ENCODE measurements at places on chromosomes 2 and 18.

GRCh38 chr2:69022548-69022947 lies 9.6 kb downstream of the ANTXR1 start:
- no peak for DNase-seq

DNA sequence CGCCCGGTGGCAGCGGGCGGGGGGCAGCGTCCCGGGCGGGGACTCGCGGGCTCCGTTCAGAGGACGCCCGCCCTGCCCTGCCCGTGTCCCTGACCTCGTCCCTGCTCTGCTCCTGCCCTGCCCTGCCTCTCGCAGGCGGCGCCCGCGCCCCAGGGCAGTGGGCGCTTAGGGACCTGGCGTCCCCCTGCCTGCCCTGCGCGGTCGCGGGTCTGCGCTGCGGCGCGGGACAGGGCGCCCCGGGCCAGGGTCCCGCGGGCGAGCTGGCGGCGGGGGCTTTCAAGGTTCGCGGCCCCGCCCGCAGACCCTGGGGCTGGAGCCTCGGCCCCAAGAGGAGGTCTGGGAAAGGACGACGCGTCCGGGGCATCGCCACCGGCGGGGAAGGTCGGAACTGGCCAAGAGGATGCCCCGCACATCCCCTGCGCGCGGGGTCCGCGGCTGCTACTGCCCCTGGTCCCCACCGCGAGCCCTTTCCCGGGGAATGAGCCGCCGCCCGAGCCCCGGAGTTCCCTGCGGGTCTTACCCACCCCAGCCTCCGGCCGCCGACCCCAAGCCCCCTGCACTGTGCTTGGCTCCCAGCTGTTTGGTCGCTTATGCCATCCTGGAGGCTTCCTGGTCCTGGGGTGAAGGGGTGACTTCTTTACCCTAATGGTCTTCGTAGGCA lies 679 bp downstream of the RNF144A start:
- no peak for DNase-seq

DNA sequence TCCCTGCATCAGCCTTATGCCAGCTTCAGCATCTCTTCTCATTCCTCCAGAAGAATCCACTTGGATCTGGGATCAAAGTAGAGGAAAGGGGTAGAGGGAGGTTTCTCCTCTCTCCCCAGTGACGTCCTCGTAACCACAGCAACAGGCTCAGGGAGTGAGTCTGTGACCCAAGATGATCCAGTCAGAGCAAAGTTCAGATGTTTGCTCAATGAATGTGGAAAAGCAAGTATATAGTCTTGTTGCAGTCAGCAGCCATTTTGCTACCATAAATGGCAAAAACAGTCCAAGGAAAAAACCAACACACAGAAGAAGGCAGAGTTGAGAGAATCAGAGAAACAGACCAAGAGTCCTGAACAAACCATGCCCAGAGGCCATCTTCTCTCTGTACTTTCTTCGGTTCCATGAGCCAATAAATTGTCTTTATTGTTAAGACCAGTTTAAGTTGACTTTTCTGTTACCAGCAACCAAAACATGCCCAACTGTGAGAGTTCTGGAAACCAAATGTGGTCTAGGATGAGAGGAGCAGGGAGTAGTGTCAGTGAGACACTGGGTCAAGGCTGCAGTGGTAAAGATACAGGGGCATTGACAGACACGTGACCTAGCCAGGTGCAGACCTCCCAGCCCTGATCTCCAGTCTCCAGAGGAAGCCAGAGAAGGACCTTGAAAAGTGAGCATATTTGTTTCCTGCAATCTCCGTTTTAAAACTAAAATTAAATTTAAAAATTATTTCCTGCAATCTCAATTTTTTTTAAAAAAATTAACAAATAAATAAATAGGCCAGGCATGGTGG lies 3.2 kb upstream of the CXCR1 start:
- no peak for DNase-seq

GRCh38 chr2:9712263-9712662 lies 81.5 kb upstream of the YWHAQ start:
- no peak for DNase-seq

DNA sequence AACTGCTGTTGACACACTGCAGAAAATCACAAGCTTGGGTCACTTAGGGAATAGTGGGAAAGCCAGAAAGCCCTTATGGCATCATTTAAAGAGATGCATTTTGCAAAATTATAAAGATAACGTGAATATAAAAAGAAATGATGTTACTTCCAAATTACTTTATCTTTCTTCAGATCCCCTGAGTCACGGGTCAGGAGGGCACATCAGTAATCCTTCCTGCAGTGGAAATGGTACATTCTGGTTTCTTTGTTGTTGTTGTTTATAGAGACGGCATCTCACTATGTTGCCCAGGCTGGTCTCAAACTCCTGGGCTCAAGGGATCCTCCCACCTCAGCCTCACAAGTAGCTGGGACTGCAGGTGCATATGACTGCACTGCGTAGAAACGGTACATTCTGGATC lies 9.8 kb upstream of the EPG5 start:
- DNase-seq = no peak

- DNase-seq = no peak
Observed at GRCh38 chr18:77170890-77171410, 38.4 kb upstream of the MBP start.

DNA sequence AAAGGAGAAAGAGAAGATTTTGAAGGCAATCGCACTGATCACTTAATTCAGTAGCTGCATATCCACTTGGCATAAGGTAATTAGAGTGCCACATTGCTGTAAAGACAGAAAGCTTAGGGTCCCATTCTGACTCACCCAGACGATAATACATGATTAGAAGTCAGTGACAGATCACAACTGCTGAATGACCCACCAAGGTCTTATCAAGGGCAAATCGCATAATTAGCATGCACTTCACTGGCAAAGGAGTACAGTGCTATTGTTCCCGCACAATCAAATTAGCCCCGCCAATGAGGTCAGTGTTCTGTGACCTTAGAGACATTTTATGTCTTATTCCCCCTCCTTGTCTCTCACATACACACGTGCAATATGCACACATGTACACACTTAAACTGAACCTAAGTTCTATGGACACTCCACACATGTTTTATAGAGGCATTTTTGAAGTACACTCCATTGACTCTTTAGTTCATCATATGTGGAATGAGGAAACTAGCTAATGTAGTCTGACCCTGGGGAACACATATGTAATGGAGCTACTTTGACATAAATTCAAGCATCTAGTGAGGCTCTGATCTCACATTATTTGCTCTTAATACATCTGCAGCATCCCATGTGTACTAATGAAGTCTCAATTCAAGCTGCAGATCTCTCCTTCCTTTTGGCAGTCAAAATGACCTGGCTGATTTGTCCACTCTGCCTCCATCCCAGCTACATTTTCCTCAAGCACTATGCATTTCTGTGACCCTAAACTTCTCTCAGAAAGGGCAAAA lies 673.8 kb upstream of the FANCL start:
- no peak for DNase-seq

- DNase-seq = peak; percentile 95
Observed at GRCh38 chr2:174039551-174040416, 74.6 kb upstream of the SP3 start.

DNA sequence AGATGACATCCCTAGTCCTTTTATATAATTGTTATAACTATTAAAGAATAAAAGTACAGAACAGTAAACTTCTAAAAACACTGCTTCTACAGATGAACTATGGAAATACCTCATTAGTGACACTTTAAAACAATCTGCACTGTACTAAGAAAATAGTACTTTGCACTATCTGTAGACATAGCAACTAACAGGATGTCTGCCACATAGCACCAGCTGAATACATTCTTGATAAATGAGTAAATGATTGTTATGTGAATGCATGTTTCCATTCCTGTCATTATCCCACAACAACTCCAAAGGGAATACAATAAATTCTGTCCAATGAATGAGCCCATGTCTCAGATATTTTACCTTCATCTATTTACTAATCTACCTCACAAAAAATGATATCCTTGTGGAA lies 115.3 kb upstream of the SLC35G4 start:
- DNase-seq = no peak

GRCh38 chr2:43507137-43507536 lies 88.7 kb downstream of the THADA start:
- DNase-seq = no peak

DNA sequence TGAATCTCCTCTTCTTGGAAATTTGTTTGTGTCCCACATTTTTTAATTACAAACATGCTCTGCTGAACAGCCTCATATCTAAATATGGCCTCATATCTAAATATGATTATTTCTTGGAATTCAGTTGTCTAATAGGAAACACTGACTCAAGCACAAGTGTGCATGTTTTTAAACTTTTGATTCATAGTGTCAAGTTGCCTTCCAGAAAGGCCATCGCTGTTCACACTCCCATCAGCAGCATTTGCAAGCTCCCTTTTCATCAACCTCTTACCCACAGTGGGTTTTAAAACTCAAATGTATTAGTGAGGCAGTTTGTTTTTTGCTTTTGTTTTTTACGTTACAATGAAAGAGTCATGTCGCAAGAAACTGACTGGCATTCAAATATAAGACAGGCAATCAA lies 65.2 kb upstream of the SMAD2 start:
- DNase-seq = no peak

DNA sequence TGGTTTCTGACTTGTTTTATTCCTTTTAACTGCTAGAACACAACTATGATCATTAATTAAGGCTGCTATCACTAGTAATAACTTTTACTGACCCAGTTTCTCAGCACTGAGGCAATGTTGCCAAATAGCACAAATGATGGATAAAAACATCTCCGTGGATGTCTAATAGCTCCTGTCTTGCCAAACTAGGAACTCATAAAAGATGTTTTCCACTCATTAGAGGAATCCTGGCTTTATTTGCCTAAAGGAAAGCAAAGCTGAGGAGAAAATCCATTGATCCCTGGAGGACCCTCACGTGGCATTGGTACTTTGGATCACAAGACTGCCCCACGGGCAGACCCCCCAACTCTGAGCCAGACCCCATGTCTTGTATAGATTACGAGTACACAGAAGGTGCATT lies 96.1 kb upstream of the ZNF397 start:
- no peak for DNase-seq

GRCh38 chr2:162065767-162066166 lies 8.2 kb downstream of the DPP4 start:
- no peak for DNase-seq

- DNase-seq = no peak
Observed at GRCh38 chr2:220078439-220078838, 451.0 kb downstream of the SLC4A3 start.

Data from sciatic nerve (tissue), 2 donors.